ENCODE measurements at places on chromosomes 3 and 15.

- no peak for DNase-seq
Observed at GRCh38 chr15:39075756-39076341, 505.0 kb upstream of the THBS1 start.

GRCh38 chr3:123374016-123374415 lies 74.9 kb downstream of the ADCY5 start:
- no peak for DNase-seq

- DNase-seq, result no peak
Observed at GRCh38 chr3:111763968-111764367, 95.1 kb upstream of the PHLDB2 start.

DNA sequence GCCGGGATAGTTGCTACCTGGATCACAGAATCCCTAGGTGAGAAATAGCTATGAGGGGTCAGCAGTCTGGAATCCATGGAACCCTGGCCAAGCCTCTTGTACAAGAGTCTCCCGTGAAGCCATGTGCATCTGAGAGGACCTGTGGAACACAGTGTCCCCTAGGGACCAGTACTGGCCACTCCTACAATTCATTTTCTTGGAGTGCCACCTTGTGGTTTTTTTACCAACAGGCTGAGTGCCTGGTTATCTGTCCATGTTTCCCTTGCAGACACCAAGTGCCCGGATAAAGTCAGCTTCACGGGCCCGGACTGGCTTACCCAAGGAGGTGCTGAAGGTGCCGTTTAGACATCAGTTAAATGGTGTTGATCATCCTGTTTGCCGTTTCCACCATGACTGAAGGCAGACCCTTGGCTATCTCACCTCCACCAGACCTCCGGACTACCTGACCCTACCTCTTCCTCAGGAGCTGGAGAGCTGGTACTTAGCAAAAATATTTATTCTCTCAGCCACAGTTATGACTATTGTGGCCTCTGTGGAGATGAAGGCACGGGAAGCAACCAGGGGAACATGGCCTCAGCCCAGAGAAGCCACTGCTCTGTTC lies 93.9 kb downstream of the RBPMS2 start:
- DNase-seq, result no peak

DNA sequence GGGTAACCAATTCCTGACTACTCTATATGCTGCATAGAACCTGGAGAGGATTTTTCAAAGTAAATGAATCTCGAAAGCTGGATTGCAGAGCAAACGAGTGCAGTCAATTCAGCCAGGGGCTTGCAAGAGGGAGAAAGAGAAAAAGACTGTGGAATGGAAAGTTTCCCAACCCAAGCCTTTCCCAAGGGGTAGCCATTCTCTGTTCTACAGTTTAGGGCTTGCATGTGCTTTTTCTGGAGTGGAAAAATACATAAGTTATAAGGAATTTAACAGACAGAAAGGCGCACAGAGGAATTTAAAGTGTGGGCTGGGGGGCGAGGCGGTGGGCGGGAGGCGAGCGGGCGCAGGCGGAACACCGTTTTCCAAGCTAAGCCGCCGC lies 511 bp upstream of the RARB start:
- DNase-seq, result no peak

GRCh38 chr3:192843723-192844485 lies 73.8 kb downstream of the MB21D2 start:
- DNase-seq, result no peak

DNA sequence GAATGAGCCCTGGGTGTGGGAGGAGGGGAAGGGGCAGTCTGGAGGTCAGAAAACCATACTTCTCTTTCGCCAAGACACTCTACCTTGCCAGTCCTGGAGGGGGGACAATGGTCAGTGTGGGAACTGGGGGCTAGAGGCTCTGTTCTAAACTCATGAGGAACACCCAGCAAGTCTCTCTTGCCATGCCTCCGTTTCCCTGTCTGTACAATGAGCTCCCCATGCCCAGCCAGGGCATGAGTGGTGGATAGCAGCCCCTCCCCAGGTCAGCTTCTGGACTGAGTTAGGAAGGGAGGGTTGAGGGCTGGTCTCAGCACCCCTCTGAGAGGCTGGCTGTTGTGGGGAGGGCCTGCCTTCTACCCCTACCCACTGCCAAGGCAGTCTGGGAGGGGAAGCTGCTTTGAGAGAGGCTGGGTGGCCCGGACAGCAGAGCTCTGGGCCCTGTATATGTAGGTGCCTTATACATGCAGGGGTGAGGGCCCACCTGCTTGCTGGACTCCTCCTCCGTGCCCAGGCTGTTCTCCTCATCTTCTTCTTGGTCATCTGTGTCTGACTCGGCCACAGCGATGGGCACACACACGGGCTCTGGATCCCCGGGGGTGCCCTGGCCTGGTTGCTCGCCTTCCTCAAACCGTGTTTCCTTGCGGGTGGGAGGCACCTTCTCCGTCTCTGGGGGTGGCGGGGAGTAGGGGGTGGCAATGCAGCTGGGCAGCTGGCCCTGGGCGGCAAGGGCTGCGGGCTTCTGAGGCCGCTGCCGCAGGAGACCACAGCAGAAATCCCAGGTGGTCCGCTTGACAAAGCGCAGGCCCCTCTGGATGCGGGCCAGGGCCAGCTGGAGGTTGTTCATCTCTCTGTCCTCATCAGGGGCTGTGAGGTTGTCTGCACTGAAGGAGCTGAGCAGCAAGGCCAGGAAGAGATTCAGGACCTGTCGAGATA lies 68.8 kb downstream of the SCN5A start:
- no peak for DNase-seq

DNA sequence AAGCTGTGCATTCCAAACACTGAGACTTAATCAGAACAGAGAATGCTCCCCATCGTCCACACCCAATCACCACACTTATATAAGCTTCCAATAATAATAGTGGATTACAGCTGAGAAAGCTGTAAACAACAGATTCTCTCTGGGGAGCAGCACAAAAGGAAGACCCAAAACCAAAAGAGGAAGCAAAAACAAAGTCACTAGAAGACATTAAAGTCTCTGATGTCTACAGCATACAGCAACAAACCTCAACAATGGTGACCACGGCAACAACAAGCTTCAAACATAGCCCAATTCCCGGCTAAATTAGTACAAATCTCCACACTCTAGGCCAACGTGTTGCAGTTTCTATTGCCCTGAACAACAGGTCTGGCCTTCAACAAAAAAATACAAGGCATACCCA lies 37.7 kb downstream of the ZDHHC23 start:
- DNase-seq, result no peak

GRCh38 chr15:37931321-37931720 lies 3.1 kb upstream of the TMCO5A start:
- DNase-seq, result no peak

GRCh38 chr3:159761848-159762635 lies 226.6 kb upstream of the IL12A start:
- DNase-seq, result no peak

- DNase-seq, result no peak
Observed at GRCh38 chr3:155581579-155581978, 163.3 kb downstream of the PLCH1 start.

GRCh38 chr3:53067567-53067966 lies 21.7 kb upstream of the SFMBT1 start:
- no peak for DNase-seq

DNA sequence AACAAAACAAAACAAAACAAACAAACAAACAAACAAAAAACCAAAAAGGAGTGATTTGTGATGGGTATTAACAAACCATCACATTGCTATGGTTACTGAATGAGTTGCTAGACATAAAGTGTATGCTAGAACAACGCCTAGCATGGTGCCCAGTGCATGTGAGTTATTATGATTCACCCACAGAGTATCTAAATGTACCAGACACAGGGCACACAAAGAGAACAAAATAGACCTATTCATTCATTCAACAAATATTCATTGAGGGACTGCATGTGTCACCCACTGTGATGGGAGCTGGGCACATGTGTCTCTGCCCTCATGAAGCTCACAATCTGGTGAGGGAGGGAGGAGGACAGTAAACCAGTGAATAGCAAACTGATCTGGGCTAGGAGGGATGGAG lies 11.6 kb upstream of the ACAN start:
- no peak for DNase-seq

GRCh38 chr3:155631323-155632019 lies 113.4 kb downstream of the PLCH1 start:
- DNase-seq, result no peak

DNA sequence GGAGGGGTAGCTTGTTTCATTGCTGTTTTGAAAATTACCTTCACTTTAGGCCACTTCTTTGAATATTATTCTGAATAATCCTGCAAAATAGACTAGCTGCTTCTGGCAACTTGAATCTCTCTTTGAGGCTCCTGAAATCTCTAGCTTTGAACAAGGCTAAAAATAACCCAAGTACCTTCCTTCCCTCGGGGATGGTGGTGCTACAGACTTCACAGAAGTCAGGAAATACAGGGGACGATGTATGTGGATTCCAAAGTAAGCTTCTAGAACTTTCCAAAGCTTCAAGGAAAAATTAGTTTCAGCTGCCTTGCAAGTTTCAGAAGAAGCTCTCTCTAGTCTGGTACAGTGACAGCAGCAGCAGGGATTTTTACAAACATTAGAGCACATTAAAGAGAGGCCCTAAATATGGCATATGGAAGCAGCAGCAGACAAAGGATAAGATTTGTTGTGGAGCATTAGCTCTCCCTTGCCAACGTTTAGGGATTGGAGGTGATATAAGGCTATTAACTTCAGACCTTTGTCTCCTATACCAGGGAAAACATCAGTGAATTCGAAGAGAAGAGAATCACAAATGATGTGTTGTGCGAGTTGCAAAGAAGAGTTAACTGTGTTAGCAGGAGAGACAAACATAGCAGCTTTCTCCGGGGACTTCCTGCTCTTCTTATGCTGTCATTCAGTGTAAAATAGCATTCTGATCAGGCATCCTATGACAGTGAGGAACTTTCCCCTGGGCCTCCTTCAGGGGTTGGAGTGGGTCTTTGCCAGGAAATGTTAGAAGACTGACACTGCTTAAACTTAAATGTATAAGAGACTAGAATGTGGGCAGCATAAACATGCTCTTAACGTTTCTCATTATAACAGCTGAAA lies 783.0 kb upstream of the ARPP21 start:
- no peak for DNase-seq

Measured in activated CD4-positive, CD25-positive, alpha-beta regulatory T cell (primary cell).